ENCODE measurements at places on chromosomes 4 and X. TPM values are rescaled to one million over a fixed set of nuclear protein-coding genes. Genes with fewer than 3 reads are reported as not detected.
A peak's percentile ranks its signal among the peaks of the same experiment; 100 is the strongest.

Gene TAF7L
- total RNA-seq: under 0.01 TPM

Gene REELD1
- not detected for total RNA-seq

Gene VGLL1
- not detected for total RNA-seq

Gene HPGD
- total RNA-seq: 18.3 TPM

Gene ZNF157
- 0.54 TPM for total RNA-seq

Gene ENPP6
- total RNA-seq: under 0.01 TPM

GRCh38 chr4:148273501-148273986 is 168.7 kb downstream of the NR3C2 start:
- DNase-seq: no peak

DNA sequence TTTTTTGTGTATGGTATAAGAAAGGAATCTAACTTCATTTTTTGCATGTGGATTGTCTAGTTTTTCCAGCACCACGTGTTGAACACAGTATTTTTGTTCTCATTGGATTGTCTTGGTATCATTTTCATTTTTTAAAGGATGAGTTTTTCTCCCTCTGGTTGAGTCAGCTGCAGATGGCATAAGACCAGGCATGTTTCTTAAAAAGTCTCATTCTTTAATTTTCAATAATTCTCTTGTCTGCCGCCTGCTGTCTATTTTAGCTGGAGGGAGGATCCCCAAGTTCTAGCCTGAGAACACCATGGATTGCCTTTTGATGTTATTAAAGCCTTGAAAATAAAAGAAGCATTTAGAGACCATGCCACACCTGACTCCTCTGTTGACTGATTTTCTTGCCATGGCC is 263.8 kb downstream of the ARHGAP24 start:
- DNase-seq: no peak

DNA sequence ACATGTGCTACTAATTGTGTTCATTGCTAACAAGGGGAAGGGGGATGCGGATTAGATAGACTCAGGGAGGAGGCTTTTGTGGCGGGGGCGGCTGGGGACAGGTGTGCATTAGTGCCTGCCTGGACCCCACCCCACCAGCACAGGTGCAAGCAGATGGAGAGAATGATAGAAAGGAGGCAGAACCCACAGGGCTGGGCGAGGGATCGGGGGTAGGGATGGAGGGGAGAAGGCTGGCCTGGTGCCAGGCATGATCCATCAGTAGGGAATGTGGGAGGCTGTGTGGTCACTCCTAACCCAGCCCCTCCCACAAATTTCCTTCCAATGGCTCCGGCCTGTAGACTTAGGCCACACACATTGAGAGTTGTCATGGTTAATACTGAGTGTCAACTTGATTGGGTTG is 30.5 kb upstream of the CRMP1 start:
- no peak for DNase-seq

DNA sequence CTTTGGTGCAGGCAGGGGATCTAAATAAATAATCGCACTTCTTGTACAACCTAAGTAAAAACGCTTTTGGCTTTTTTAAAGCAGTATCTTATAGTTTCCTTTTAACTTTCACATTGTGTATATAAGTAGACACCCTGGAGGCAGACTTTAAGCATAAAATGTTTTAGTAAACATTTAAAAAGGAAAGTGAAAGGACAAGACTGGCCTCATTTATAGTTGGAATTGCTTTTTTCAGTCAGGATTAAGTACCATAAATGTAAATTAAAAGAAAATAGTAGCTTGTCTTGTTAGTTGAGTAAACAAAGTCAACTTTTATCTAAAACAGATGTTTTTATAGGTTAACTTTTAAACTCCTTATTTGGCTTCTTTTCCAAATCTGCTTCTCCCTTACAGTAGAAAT is 39.7 kb downstream of the PTPN13 start:
- peak; percentile 27 for DNase-seq

DNA sequence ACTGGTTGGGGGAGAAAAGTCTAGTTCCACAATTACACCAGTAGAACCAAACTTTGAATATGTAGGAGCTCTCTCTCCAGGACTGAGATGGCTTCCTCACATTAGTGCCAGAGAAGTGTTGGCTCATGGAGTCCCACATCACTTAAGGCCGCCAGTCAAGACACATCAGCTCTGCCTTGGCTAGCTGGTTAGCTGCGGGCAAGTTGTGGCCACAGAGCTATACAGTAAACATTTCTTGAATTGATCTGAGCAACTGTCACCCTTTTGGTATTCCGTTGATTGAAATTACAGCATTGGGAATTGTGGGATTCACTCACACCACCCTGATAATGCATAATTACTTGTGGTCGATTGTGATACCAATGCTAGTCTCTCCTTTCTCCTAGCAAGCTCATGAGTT is 76.2 kb downstream of the LNX1 start:
- no peak for DNase-seq

DNA sequence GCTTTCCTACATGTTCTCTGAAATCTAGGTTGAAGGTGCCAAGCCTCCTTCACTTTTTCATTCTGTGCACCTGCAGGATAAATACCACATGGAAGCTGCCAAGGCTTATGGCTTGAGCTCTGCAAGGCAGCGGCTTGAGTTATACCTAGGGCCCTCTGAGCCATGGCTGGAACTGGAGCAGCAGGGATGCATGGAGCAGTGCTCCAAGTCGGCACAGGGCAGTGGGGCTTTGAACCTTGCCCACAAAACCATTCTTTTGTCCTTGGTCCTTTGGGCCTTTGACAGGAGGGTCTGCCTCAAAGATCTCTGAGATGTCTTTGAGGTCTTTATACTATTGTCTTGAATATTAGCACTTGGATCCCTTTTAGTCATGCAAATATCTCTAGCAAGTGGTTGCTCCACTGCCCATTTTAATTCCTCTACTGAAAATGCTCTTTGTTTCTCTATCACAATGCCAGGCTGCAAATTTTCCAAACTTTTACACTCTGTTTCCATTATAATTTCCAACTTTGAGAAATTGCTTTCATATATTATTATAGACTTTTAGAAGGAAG is 536.2 kb upstream of the KLHL4 start:
- DNase-seq: no peak

DNA sequence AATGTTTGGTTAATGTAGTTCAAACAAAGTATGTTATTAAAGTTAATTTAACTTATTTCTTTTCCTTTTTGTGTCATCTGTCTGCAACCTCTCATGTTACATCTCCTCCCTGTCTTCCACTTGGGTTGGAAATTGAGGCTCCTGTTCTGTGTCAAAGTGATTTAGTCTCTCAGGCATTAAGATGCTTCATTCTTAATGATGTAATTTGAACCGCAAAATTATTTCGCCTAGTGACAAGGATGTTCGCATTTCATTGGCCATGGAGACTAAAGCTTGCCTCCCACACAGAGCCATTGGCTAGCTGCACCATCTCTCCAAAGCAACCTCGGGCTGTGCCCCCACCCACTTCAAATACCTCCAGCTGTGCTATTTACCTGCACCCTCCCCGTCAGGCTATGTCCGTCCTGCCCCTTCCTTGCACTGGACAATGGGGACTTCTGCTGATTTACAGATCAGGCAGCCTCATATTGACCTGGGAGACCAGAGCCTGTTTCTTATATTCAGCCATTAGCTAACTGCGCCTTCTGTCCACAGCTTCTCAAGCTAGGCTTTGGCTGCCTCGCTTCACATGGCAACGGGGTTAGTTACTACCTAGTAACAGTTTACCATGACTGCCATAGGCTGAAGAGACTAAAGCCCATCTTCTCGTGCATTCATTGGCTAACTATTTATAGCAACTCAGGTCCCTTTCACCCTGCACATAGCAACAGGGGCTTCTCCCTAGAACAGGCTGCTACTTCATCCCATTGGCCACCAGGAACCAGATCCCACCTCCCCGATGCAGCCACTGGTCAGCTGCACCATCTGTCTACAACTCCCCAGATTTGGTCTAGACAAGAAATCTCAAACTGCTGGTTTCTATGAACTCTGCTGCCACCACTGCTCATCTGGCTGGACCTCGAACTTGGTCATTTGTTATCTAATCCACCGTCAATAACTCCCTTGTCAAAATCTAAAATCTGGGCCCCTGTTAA is 8.6 kb upstream of the ZNF157 start:
- peak; percentile 96 for DNase-seq

DNA sequence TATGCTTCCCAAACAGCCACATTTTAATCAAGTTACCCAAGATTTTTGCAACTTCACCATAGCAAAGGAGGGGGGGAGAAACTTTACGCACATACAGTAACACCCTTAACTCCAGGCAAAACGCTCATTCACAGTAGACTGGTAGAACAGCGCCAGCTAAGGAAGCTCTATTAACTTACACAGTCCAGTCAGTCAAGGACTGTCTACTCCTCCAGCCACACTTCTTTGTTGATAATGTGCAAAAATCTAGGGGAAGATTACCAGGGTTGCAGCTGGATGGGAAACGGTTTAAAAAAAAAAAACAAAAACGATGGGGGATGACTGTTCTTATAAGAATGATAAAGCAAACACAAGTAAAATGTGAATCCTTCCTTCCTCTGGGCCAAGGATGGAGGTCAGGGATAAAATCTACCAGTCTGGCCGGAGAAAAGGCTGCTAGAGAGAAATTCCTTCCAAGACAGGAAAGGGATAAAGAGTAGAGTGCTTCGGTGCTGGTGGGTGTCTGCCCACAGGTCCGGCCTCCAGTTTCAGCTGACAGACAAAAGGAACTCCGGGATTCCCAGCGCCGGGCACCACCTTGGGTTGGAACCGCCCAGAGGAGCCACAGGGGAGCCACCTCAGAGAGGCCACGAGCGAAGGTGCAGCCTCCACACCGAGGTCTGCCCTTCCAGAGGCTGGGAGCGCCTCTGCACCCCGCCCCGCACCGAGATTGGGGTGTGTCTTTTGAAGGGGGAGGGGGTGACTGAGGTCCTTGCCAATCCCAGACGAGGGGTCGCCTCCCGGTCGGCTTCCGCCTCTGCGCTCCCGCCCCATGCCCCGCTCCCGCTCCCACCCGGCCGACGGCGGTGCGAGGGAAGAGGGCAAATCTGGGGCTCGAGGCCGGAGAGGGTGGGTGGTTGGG is 811 bp downstream of the ANKRD50 start:
- DNase-seq: peak; percentile 69

- peak; percentile 29 for DNase-seq
These were observed 161.2 kb upstream of the WDFY3 start for GRCh38 chr4:85127653-85128052.

DNA sequence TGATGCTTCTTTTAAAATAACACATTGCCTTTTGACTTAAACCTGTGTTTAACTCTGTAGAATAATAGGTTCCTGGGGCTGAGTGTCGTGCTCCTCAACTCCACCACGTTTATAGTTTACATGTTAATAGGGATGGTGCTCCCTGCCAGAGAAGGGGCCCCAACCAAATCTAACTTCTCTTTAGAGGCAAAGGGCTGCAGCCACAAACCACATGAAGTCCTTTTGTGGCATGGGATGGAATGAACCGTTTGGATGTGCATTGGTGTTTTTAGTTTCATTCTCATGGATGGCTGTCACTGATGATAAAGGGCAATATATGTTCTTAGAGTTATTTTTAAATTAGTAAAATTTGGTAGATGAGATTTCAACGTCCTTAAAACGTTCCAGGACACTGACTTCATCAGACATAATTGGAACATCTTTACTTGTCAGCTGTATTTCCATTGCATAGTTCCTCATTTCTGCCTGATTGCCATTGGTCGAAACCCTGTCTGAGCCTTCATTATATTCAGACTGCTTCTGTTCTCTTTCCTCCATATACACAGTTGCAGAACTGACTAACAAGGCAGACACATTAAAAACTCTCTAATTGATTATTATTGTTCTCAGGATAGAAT is 60.4 kb upstream of the HPF1 start:
- peak; percentile 72 for DNase-seq

DNA sequence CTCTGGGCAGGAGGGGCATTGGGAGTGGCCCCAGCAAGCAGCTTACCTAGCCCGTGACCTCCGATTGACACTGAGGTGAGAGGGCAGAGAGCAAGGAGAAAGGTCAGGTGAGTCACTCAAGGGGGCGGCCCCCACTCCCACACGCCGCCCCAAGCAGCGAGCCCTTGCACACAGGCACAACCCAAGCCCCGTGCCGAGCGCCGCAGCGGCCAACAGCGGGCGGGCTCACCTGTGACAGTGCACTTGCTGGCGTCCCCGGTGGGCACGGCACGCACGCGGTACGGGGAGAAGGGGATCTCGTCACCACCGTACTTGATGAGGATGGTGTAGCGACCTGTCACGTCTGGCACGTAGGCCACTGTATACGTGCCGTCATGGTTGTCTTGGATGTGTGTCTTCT is 17.2 kb downstream of the FLNA start:
- DNase-seq: no peak

- DNase-seq: no peak
These were observed 550.5 kb upstream of the DIPK2B start for GRCh38 chrX:45751156-45751555.

- DNase-seq: peak; percentile 17
These were observed 44.5 kb downstream of the SCFD2 start for GRCh38 chr4:53321151-53321983.

- DNase-seq: no peak
These were observed 169.2 kb downstream of the TMA16 start for GRCh38 chr4:163663454-163664225.

- no peak for DNase-seq
These were observed 9.0 kb upstream of the IGFBP7 start for GRCh38 chr4:57119054-57119651.

- no peak for DNase-seq
These were observed 77.1 kb upstream of the LSM6 start for GRCh38 chr4:146098397-146098796.

- no peak for DNase-seq
These were observed 16.3 kb downstream of the RTL5 start for GRCh38 chrX:72115380-72115779.

GRCh38 chr4:62402088-62402806 is 1202.1 kb downstream of the ADGRL3 start:
- no peak for DNase-seq

DNA sequence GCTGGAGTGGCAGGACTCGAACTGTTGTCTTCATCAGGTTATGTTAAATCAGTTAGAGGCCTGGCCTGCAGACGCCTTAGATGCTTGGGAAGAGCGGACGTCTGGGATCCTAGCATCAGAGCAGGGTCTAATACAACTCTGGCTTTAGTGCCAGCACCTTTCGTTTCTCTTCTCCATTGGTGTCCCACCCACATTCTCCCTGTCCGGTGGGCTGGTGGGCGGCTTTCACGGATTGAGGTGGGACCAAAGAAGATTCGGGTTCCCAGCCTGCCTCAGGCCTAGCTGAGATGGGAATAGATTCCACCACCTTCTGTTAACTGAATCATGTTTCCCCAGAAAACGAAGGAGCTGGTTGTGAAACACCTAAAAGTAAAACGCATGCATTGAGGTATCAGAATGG is 939 bp downstream of the PDK3 start:
- no peak for DNase-seq

Measured in hematopoietic multipotent progenitor cell (in vitro differentiated cells).